T-helper 2 cell (primary cell): ENCODE measurements at places on chromosomes 6 and 20.
A peak's percentile ranks its signal among the peaks of the same experiment; 100 is the strongest.

- DNase-seq = no peak
These were observed 10.7 kb downstream of the SLC22A23 start for GRCh38 chr6:3446184-3446583.

GRCh38 chr6:37990762-37991525 lies 171.4 kb downstream of the ZFAND3 start:
- no peak for DNase-seq

DNA sequence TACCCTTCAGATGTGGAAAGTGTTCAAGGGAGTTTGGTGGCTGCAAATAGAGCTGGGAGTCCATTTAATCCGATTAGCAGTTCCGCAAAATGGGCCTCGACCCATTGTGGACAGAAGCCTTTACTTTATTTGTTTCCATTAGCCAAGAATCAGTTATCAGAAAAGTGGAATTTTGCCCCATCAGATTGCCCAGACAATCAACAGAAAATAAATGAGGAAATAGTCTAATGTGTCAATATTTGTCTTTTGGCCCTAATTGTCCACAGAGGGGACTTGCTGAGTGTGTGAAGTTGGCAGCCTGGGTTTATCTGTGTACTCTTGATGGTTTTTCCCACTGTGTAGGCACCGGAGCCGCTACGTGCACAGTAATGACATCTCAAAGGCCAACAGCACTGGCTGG lies 134.3 kb downstream of the LINC00237 start:
- no peak for DNase-seq

- DNase-seq = peak; percentile 18
These were observed 127.0 kb upstream of the EDN1 start for GRCh38 chr6:12163149-12163548.

GRCh38 chr20:17743677-17744076 lies 43.9 kb downstream of the BANF2 start:
- no peak for DNase-seq

DNA sequence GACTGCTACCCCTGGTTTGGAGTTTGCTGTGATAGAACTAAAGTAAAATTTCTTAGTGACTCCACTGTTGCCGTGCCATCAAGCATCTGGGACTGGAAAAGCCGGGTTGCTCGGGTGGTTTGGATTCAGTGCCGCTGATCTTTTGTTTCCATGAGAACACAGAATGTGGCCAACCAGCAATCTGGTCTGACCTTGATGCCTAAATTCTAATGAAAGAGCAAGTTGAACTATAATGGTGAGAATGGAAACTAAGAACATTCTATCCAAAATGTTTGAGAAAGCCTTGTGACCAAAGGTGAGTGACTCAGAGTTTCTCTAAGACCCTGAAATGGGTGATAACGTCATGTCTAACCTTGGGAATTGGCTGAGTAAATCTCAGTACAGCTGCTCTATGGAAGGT lies 9.9 kb upstream of the PI16 start:
- DNase-seq = no peak

GRCh38 chr6:155387481-155387880 lies 68.2 kb downstream of the NOX3 start:
- DNase-seq = no peak

DNA sequence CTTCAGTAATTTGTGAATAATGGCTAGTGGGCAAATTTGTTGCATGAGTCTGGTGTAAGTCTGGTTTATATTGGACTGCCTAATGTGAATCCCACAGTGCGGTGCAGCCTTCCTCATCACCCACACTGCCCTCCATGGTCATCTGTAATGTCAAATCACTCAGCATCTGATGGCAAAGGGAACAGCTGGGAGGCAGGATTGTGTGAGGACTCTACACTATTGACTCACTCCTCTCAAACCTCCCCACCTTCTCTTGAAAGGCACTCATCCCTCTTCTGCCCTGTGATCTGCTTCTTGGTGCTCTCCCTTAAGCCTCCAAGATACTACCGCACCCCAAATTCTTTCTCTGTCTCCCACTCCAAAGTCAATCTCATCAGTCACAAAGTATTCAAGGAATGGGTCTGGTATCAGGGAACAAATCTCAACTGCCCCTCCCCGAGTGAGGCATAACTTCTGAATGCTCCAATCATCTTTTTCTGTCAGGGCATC lies 146.0 kb upstream of the BEND6 start:
- no peak for DNase-seq

DNA sequence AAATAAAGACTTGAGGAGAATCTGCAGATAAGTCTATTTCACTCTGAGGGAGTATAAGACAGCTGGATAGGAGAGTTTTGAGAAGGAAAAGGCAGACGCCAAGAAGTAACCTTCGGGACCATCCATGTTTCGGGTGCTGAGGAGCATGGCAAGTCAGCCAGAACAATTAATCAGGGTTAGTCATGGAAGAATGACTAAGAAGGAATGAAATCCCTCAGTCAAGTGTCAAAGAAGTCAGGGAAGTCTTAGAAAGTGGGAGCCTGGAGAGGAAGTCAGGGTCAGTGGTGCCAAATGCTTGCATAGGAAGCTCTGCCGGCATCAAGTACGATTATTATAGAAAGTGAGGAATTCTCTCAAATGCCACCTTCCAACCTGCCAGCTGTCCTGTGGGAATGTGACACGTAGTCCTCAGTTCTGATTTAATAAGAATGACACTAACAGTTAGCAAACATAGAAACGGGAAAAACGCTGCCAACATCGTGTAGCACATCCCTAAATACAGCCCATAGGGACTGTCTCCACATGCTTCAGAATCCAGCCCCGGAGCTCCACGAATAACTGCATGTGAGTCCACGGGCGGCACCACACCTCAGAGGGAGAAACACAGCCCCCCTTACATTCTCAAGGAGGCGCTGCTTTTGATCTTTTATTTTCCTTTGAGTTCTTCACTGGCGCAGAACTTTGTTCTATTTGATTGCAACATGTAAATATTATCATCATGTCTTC lies 602.7 kb downstream of the PRKN start:
- DNase-seq = no peak

GRCh38 chr20:46073443-46073842 lies 16.3 kb downstream of the NCOA5 start:
- no peak for DNase-seq

DNA sequence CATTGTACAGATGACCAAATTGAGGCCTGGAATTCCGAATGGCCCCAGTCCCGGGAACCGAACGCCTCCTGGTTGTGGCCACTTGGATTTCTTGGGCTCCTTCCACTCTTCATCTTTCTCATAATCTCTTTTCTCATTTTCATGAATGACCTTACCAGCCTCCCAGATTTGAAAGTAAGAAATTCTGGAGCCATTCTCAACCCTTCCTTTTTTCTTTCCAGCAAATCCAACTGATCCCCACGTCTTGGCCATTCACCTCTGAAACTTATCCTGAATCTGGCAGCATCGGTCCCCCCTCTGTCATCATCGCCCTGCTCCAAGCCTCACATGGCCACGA lies 5.9 kb upstream of the SLC12A5 start:
- no peak for DNase-seq

DNA sequence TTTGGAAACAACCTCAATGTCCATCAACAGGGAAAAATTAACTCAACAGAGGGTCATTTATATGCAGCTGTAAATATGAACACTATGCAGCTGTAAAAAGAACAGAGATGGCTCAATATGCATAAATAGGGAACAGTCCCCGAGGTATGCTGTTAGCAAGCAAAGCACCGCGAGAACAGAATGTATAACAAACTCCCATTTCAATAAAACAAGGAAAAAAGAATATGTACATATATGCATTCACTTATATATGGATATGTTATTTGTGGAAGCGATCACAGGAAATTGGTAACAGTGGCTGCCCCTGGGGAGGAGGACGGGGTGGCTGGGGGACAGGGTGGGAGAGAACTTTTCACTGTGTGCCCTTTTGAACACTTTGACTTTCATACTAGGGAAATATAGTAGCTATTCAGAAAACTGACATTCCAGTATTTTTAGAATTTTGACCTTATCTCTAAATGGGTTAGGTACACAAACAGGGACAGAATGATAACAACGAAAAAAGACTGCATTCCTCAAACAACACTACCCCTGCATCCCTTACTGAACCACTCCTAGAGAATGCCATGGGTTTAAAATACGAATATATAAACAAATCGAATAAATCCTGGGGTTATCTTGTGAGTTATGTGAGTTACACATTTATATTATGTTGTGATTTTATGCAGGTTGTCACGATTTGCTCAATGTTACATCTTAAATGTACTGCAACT lies 64.5 kb downstream of the KCNB1 start:
- no peak for DNase-seq

DNA sequence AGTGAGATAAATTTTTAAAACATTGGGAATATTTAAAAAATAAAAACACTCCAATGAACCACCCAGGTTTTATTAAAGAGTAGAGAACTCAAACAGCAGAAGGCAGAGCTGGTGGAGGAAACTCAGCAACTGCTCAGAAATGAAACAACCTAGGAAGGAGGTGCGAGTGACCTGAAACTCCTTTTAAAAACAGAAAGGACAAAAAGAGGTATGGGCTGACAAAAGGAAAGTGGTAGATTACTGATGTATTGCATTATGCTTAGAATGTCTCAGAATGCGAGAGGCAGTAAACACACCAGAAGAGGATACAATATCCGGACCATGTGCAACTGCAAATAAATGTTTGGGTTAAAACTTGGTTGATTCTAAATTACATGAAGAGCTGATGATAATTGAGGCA lies 97.6 kb downstream of the ESR1 start:
- DNase-seq = no peak

- no peak for DNase-seq
These were observed 179.9 kb upstream of the RUNX2 start for GRCh38 chr6:45148278-45148677.

- no peak for DNase-seq
These were observed 43.0 kb downstream of the MRS2 start for GRCh38 chr6:24445704-24446103.

GRCh38 chr6:2229039-2229438 lies 16.4 kb downstream of the GMDS start:
- DNase-seq = no peak

DNA sequence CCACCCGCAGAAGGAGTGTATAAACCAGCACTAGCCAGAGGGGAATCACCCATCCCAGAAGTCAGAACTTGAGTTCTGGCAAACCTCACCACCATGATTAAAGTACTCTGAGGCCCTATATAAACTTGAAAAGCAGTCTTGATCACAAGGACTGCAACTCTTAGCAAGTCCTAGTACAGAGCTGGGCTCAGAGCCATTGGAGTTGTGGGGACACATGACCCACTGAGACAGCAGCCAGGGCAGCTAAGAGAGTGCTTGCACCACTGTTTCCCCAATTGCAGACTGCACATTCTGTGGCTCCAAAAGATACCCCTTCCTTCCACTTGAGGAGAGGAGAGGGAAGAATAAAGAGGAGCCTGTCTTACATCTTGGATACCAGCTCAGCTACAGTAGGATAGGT lies 4.7 kb upstream of the MCM9 start:
- DNase-seq = no peak

DNA sequence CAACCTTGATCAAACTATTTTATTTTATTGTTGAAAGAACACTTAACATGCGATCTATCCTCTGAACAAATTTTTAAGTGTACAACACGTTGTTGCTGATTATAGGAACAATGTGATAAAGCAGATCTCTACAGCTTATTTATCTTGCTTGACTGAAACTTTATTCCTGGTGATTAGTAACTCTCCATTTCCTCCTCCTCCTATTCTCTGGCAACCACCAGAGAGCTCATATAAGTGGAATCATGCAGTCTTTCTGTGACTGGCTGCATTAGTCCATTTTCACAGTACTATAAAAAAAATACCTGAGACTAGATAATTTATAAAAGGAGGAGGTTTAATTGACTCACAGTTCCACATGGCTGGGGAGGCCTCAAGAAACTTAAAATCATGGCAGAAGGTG lies 218.1 kb downstream of the LRFN2 start:
- DNase-seq = no peak

DNA sequence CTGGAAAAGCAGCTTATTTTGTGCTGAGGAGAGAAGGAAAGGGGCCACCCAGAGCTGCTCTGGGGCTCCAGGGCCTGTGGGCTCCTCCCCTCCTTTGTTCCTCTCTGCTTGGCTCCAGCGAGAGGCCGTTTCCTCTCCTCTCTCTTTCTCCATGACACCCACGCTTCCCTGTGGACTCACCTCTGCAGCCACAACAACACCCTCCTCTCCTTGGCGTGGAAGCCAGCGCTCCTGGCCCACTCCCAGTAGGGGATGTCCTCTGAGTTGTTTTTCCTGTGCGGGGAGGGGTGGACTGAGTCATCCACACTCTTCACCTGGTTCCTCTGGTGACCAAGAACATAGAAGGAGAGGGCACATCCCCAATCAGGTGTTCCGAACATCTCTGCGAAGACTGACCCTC lies 4.9 kb upstream of the CDSN start:
- DNase-seq = no peak

- no peak for DNase-seq
These were observed 45.0 kb downstream of the MOCS1 start for GRCh38 chr6:39889229-39889628.

DNA sequence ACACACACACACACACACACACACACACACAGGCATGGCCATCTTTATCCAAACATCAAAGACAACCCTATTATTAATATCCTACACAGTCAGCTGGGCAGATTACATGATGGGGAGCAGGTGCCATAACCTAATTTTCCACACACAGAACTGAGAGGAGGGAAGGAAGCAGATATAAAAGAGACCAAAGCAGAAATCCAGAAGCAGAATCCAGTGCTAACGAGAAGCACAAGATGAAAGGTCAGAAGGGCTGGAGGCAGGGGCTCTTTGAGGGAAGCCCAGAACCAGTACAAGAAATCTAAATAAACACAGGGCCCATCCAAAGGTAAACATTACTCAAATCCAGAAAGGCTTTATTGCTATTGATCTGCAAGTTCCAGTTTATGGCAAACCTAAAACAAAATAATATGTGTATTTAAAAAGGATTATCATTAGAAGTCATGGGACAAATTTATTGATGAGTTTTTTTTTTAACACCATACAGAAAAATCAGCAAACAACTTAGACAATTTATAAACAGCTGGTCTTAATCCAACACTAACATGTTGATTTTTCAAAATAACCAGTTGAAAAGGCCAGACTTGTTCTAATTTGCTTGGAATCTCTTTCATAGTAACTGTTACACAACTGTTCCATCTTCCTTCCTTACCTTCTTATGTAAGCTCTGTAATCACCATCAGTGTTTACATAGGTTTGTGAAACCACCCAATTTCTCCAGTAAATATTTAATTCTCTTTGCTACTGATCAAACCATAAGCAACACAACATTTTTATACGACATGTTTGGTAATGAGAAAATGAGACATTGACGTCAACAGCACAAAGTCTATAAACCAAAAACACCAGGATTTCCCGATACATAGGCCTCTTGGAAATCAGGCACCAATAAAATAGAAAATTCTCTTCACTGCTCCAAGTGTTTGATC lies 34.2 kb downstream of the SLC23A2 start:
- DNase-seq = no peak

DNA sequence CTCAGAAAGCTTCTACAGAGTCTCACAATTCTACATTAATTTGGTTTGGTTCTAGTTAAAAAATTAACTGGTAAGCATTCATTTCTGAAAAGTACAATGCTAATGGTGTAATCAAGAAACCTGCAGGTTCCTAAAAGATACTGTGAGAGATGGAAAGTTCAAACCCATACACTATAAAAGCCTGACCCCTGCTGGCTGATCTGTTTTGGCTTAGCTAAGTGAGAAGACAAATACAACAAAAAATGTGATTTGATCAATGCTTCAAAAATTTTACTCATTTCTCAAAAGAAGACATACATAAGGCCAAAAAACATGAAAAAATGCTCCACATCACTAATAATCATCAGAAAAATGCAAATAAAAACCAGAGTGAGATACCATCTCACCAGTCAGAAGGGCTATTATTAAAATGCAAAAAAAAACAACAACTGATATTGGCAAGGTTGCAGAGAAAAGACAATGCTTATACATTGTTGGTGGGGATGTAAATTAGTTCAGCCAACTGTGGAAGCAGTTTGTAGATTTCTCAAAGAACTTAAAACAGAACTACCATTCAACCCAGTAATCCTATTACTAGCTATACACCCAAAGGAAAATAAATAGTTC lies 102.8 kb downstream of the MOXD1 start:
- no peak for DNase-seq
